ENCODE measurements at places on chromosomes 7 and 10. TPM values are rescaled to one million over a fixed set of nuclear protein-coding genes. Genes with fewer than 3 reads are reported as not detected.

The URGCP gene
- 28.4 TPM for total RNA-seq

The CPED1 gene
- total RNA-seq, result not detected

The METTL2B gene
- total RNA-seq, result 24.3 TPM

The SPDYE3 gene
- total RNA-seq, result not detected

The UPK3B gene
- 17.4 TPM for total RNA-seq

The EEF1AKMT2 gene
- total RNA-seq, result 17.3 TPM

The SYT15B gene
- total RNA-seq, result 4.2 TPM

The OR2A1 gene
- total RNA-seq, result not detected

The SPDYE16 gene
- total RNA-seq, result not detected

The AKR1D1 gene
- not detected for total RNA-seq

The LYZL2 gene
- total RNA-seq, result not detected

The TRIM50 gene
- not detected for total RNA-seq

The FAM25C gene
- total RNA-seq, result 4.7 TPM

The GIMAP7 gene
- total RNA-seq, result not detected

The TMEM139 gene
- total RNA-seq, result 1.1 TPM

The SFMBT2 gene
- total RNA-seq, result 12.2 TPM

The SPAM1 gene
- not detected for total RNA-seq

The EN2 gene
- total RNA-seq, result 0.54 TPM

The GNAT3 gene
- not detected for total RNA-seq

The STEAP1 gene
- 13.4 TPM for total RNA-seq

The WIPF3 gene
- 0.53 TPM for total RNA-seq

The TMEM178B gene
- 1.3 TPM for total RNA-seq

The UBE3C gene
- 66.4 TPM for total RNA-seq

The PRR15 gene
- 1.3 TPM for total RNA-seq

The HKDC1 gene
- 19.3 TPM for total RNA-seq

The SEMA3D gene
- 0.05 TPM for total RNA-seq

The ZC3HAV1L gene
- total RNA-seq, result 8.2 TPM

The HMX2 gene
- total RNA-seq, result 0.10 TPM

The NODAL gene
- total RNA-seq, result not detected

The MRLN gene
- total RNA-seq, result not detected

The SYNPO2L gene
- not detected for total RNA-seq

The GIMAP6 gene
- total RNA-seq, result not detected

The GRB10 gene
- total RNA-seq, result 72.2 TPM

The DCLRE1A gene
- total RNA-seq, result 10.3 TPM

The GJC3 gene
- 0.27 TPM for total RNA-seq

The NAT16 gene
- total RNA-seq, result 0.17 TPM
